ENCODE measurements at places on chromosomes 5 and 9. TPM values are rescaled to one million over a fixed set of nuclear protein-coding genes. Genes with fewer than 3 reads are reported as not detected.

AGXT2 gene
- not detected for polyA plus RNA-seq

GRCh38 chr5:165460911-165461310 is 1955.5 kb downstream of the MAT2B start:
- DNase-seq: no peak

GRCh38 chr5:95631991-95632675 is 12.2 kb downstream of the GPR150 start:
- DNase-seq: peak; percentile 55

MYOZ3 gene
- not detected for polyA plus RNA-seq

SLC45A2 gene
- polyA plus RNA-seq: not detected

DNA sequence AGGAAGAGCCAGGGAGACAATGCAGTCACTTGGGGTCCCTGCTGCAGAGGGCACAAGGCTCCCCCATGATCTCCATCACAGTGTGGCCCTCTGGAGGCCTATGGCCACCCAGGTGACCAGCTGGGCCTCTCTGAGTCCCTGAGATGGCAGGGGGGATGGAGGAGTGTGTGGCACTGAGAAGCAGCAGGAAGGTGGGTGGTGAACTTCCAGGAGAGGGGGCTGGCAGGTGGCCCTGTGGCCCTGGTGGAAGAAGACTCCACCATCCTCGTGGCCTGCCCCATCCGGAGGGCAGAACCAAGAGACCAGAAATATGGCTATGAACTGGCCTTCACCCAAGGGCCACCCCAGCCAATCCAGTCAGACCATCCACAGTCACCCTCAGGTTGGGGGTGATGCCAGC is 31.7 kb upstream of the AFAP1L1 start:
- DNase-seq: no peak

PCDHA6 gene
- polyA plus RNA-seq: not detected

CNTFR gene
- not detected for polyA plus RNA-seq

GRCh38 chr5:39495227-39495626 is 70.4 kb upstream of the DAB2 start:
- no peak for DNase-seq

- no peak for DNase-seq
Measured at GRCh38 chr5:2879701-2880100, 128.2 kb upstream of the IRX2 start.

GBGT1 gene
- polyA plus RNA-seq: 54.6 TPM
